ENCODE measurements at places on chromosomes 12 and 14.

GRCh38 chr14:20698018-20698329, 9.4 kb downstream of the ANG start:
- DNase-seq = no peak

DNA sequence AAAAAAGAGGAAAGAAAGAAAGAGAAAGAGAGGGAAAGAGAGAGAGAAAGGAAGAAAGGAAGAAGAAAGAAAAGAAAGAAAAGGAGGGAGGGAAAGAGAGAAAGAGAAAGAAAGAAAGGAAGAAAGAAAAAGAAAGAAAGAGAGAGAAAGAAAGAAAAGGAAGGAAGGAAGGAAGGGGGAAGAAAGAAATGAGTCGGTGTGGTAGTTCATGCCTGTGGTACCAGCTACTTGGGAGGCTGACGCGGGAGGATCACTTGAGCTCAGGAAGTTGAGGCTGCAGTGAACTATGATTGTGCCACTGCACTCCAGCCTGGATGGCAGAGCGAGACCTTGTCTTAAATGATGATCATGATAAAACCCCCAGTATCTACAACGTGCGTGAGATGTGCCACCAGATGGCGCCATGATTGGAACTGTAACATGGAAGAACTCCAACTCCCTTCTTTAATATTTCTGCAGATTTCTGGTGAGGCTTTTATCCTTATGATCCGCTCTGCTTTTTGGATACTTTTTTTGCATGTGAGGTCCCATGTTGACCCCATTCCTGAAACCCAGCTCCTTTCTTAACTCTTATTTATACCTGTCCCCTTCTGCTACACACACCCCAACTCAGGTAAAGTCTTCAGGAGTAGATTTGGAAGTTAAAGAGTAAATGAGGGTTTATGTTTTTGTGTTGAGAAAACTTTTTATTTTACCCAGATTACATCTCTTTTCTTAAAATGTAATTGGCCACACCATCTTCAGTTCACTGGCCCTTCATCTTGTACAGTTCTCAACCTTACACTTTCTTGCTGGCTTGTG, 25.6 kb downstream of the RNASE10 start:
- DNase-seq = peak; percentile 48

DNA sequence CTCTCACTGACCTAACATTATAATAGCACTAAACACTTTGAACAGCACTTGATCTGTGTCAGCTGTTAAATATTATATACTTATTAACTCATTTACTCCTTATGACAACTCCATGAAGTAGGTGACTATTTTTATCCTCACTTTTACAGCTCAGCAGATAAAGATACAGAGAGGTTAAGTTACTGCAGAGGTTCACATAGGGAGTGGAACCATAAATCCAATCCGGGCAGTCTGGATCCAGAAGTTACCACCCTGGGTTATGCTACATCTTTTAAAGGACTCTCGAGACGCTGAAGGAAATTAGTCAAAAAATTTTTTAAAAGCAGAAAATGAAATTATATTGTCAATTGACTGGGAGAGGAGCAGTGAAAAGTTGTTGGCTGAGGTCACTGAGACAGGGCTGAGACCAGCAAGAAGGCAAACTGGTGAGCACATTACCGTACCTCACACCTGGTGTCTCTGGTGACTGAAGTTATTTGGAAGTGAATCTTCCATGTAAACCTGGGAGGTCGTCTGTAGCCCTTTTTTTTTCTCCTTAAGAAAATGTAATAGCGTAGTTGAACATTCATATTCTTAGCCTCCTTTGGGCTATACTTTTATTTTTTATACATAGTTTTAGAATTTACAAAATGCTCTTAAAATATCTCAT, 1.2 kb upstream of the RIMKLB start:
- DNase-seq = no peak

DNA sequence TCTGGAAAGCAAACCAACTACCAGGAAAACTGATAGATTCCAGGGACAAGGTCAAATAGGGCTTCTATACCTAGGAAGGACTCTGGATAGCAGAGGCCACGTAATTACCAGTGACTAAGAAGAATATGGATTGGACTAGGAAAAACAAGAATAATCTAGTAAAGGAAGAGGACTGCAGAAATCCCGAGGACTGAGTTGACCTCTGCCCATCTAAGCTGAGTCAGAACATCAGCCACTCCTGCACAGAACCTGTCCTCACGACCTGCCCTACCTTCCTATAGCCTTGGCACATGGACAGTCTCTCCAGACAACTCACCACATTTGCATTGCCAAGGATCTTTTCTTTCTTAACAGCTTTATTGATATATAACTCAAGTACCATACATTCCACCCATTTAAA, 2.3 kb downstream of the OR6J1 start:
- DNase-seq = no peak

DNA sequence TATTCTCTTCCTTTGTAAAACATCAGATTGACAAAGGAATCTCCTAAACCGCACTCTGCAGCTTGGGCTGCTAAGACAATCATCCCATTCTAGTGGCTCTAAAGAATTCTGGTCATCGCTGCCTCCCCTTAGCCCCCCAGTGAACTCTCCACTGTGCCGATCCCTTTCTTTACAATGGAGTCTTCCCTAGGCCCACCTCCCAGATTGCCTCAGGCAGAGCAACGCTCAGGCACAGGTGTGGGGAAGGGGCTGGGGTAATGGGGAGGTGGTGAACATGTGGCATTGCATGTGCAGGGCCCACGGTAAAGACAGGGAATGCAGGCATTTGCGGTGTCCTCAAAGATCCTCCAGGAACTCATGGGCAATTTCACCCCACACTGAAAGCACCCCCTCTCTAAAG, 86.3 kb downstream of the PLEKHG3 start:
- DNase-seq = no peak

GRCh38 chr12:1553536-1553935, 40.8 kb downstream of the FBXL14 start:
- no peak for DNase-seq

GRCh38 chr12:31018790-31019505, 54.7 kb upstream of the DDX11 start:
- no peak for DNase-seq

- DNase-seq = no peak
These were observed 12.3 kb downstream of the METTL3 start for GRCh38 chr14:21498540-21499526.

- peak; percentile 82 for DNase-seq
These were observed at the start of gene ESPL1 for GRCh38 chr12:53267999-53268629. Gene ESPL1 (plus strand): TSS chr12:53268299. CDS start chr12:53268767, 468 bp downstream.
